Globus pallidus (tissue), 1 donor: ENCODE measurements at places on chromosomes 2 and 18.

GRCh38 chr2:220002251-220002650 lies 374.8 kb downstream of the SLC4A3 start:
- no peak for DNase-seq

GRCh38 chr2:206011795-206012194 lies 74.2 kb downstream of the INO80D start:
- no peak for DNase-seq

DNA sequence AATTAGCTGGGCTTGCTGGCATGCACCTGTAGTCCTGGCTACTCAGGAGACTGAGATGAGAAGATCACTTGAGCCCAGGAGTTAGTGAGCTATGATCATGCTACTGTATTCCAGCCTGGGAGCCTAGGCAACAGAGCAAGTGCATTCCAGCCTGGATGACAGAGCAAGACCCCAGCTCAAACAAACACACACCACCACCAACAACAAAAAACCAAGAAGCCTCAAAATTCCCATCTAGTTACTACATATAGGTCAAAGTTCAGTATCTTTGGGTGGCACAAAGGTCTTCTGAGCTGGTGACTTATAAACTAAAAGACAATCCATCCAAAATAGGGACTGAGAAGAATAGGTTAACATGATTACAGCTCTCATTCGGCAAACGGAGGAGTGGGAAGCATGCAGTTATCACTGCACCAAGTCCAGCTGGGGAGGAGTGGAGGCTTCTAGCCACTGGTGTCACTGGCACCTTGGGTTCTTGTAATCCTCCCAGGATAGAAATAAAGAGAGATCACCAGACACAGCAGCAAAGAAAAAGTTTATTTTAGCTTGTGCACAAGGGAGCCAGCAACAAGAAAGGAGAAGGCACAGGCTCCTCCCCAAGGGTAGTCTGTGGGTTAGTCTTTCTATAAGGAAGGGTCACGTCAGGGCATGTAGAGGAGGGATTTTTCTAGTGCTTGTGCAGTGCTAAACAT lies 57.4 kb downstream of the SH2D6 start:
- no peak for DNase-seq

- DNase-seq = no peak
Measured at GRCh38 chr18:62368100-62368499, 43.0 kb downstream of the TNFRSF11A start.

DNA sequence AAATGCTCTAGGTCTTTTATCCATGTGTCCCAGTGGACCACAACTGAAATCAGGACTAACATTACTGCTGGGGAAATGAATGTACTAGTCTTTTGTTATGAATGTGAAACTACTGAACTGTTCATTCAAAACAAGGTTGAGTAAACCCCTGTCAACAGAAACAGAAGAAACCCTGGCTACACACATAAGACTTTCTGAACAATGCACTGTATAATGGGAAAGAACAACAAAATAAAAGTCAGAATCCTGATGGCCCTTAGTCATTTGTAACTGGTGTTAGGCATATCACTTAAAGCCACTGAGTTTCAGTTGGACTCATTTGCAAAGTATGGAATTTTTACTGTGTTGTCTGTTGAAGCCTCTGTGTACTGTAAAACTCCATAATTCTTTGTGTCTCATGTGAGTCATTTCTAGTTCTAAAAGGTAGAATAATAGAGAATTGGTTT lies 77.0 kb upstream of the UBXN4 start:
- DNase-seq = no peak
